ENCODE measurements at places on chromosomes 2 and 18.

GRCh38 chr18:77804382-77804781 lies 554.7 kb downstream of the GALR1 start:
- no peak for DNase-seq

GRCh38 chr2:237473878-237474441 lies 13.1 kb upstream of the MLPH start:
- DNase-seq = peak; percentile 67

- DNase-seq = peak; percentile 1
These were observed 27.8 kb downstream of the ANKRD62 start for GRCh38 chr18:12121175-12122042.

GRCh38 chr2:107430006-107430405 lies 396.7 kb upstream of the RGPD4 start:
- no peak for DNase-seq

DNA sequence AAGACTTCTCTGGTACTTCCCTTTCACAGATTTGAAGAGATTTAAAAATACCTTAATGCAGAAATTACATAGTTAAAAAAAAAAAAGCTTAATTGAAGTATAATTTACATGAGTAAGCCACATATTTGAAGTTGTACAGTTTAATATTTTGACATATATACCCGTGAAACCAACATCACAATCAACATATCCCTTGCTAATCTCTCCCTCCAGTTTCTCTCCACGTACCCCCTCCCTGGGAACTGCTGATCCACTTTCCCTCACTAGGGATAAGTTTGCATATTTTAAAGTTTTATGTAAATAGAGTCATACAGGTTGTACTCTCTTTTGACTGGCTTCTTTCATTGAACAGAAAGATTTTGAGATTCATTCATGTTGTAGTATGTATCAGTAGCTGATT lies 22.4 kb downstream of the EMILIN2 start:
- DNase-seq = no peak
